ENCODE measurements at places on chromosomes 12 and 14.

DNA sequence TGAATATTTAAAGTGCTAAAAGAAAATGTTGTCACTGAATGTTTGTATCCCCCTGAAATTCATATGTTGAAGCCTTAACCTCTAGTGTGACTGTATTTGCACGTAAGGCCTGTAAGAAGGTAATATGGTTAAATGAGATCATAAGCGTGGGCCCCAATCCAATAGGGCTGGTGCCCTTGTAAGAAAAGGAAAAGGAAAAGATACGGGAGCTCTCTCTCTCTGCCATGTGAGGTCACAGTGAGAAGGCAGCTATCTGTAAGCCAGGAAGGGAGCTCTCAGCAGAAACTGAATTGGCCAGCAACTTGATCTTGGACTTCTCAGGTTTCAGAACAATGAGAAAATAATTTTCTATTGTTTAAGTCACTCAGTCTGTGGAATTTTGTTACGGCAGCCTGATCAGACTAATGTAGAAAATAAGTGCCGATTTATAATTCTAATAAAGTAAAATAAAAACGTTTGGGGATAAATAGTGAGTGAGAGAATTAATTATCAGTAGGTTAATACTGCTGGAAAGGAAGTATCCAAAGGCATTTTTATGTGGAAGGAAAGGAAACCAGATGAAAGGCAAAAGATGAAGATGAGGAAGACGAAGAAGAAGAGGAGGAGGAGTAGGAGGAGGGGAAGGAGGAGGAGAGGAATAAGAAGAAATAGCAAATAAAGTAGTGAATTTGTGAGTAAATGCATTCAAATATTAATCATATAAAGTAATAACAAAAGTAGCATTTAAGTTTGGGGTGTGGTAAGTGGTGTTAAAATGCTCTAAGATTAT, 188.5 kb upstream of the KRR1 start:
- no peak for DNase-seq

GRCh38 chr14:69876221-69876847, 2.9 kb upstream of the SMOC1 start:
- no peak for DNase-seq

GRCh38 chr14:98304574-98304973, 967.4 kb downstream of the BCL11B start:
- DNase-seq = no peak

DNA sequence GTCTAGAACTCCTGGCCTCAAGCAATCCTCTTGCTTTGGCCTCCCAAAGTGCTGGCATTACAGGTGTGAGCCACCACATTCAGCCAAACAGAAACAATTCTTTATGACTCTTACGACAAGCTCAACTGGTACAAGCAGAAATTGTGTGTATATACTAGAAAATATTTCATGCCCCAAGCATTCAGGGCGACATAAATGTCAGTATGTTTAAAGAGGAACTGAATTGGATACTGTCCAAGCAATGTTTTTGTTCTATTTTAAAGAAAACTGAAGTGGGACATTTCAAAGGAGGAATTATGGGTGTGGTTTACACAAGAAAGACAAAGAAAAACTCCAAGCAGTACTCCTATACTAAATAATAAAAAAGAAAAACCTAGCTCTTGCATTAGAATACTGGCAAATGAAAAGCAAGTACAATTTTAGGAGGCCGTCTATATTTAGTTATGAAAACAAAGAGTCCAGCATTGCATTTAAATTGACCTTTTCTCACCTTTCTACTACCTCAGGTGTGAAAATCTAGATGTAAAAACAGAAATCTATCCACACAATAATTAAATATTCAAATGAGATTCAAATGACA, 48.9 kb downstream of the PPP1R12A start:
- no peak for DNase-seq

GRCh38 chr12:507391-507796, 47.7 kb downstream of the B4GALNT3 start:
- no peak for DNase-seq

DNA sequence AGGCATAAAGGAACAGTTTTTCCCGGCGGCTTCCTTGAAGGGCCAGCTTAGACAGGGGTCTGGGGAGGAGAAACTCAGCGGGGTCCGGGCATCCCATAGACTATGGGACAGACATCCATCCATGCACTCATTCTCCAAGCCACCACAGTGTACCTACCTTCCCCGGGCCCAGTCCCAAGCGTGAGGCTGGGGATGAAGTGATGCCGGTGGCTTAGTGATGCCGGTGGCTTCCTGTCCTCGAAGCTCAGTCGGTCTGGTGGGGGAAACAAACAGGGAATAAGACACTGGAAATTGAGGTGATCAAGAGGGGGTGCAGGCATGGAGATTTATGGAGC, 421 bp downstream of the RTL1 start:
- no peak for DNase-seq

DNA sequence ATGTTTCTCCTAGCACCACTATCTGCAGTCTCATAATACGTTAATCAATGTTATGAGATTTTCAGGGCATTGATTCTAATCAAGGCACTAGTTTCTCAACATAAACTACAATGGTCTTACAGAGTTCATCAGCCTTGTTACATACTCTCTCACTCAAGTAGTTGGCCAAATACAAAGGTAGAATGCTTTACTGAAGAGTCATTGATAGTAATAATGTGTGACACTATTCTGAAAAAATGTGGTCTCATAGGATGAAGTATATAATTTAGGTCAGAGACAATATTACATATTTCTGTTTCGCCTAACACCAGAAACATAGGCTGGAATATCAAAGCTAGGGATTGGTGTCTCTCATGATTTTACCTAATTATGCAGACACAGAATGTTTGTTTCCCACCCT, 35.2 kb upstream of the MDGA2 start:
- DNase-seq = no peak

- DNase-seq = no peak
Measured at GRCh38 chr14:85531141-85531586, 1.2 kb downstream of the FLRT2 start.
